ENCODE measurements at places on chromosomes 3 and 15. TPM values are rescaled to one million over a fixed set of nuclear protein-coding genes. Genes with fewer than 3 reads are reported as not detected.

DNA sequence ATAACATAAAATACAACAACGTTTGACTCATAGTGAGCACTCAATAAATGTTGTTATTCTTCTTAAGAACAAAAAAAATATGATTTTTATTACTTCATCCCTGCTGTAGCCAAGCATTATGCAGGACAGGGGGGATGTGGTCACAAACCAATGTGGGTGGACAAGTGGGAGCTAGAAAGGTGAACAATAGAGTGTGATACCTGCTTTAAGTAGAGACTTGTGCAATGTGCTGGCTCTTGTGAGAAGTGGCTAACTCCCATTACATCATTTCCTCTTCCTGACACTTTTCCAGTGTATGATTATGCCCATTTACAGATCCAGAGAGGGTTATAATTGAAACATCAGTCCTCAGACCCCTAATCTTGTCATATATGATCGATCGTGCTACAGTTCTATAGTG, 193.6 kb downstream of the UBE2E2 start:
- no peak overlapping the region for H3K4me3 ChIP-seq
- no peak overlapping the region for H3K27ac ChIP-seq
- H3K36me3 ChIP-seq = no peaks in the 10 kb centered on the region
- H3K27me3 ChIP-seq = no peaks in the 10 kb centered on the region
- no peaks in the 10 kb centered on the region for H3K4me1 ChIP-seq

GRCh38 chr3:105959851-105960250, 91.0 kb upstream of the CBLB start:
- H3K27me3 ChIP-seq = no peaks in the 10 kb centered on the region
- H3K4me1 ChIP-seq = peaks cover 7% of the 10 kb centered on the region
- no peak for DNase-seq

Gene CLRN1
- not detected for total RNA-seq

GRCh38 chr3:127630811-127631714, 2.1 kb downstream of the PODXL2 start:
- H3K36me3 ChIP-seq = no peaks in the 10 kb centered on the region
- H3K4me3 ChIP-seq = no peak overlapping the region

Gene CDHR4
- not detected for total RNA-seq

Gene CCDC54
- total RNA-seq = not detected

Gene TYRO3
- 34.6 TPM for total RNA-seq

- no peak overlapping the region for H3K27ac ChIP-seq
- H3K36me3 ChIP-seq = no peaks in the 10 kb centered on the region
- H3K4me1 ChIP-seq = 0 out of 2 replicates have a peak, but pooled peaks cover 3% of the 10 kb centered on the region
These were observed 376.3 kb downstream of the GAP43 start for GRCh38 chr3:115999613-116000012.

Gene PRSS50
- not detected for total RNA-seq

DNA sequence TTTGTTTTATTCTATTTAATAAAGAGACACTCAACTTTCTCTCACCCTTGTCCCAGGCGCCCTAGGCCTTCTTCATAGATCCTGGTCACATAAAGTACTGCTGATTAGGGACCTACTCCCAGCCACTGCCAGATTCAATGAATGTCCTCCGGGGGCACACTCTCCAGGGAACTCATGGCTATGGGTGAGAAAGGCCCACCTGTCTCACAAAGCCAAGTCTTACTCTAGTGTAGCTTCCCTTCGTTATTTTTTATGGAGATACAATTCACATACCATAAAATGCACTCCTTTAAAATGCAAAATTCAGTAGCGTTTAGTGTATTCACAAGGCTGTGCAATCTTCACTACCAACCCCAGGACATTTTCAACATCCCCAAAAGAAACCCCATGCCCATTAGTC, 87.8 kb downstream of the ADCY5 start:
- H3K36me3 ChIP-seq = no peaks in the 10 kb centered on the region
- no peak overlapping the region for H3K27ac ChIP-seq
- H3K27me3 ChIP-seq = no peaks in the 10 kb centered on the region
- H3K4me3 ChIP-seq = no peak overlapping the region
- no peak for DNase-seq
- peaks cover 4% of the 10 kb centered on the region for H3K4me1 ChIP-seq

- no peak for DNase-seq
- H3K36me3 ChIP-seq = no peaks in the 10 kb centered on the region
- no peak overlapping the region for H3K4me3 ChIP-seq
- no peaks in the 10 kb centered on the region for H3K27me3 ChIP-seq
- no peak overlapping the region for H3K27ac ChIP-seq
These were observed 139.5 kb downstream of the TJP1 start for GRCh38 chr15:29682781-29683180.

DNA sequence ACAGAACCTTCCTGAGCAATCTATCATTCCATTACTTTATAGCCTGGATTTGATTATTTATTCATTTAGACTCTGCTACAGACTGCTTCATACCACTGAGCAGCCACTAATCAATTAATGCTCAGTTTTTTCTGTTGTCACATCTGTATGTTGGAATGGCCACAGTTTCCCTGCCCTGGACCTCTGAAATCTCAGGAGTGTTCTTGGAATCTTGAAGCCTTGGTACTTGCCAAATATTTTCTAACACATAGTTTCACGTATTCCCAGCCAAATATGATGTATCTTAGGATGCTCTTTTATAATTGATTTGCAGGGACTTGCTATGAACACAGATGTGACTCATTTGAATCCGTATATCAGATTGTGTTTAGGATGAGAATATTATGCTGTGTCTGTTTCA, 225.8 kb downstream of the TAFA4 start:
- no peaks in the 10 kb centered on the region for H3K4me1 ChIP-seq
- no peak overlapping the region for H3K27ac ChIP-seq
- H3K4me3 ChIP-seq = no peak overlapping the region
- DNase-seq = no peak

Measured in HCT116 (cell line).